ENCODE measurements at places on chromosomes 1 and 21. TPM values are rescaled to one million over a fixed set of nuclear protein-coding genes. Genes with fewer than 3 reads are reported as not detected.

RNU1-1 gene
- under 0.01 TPM for total RNA-seq

GBP1 gene
- 24.9 TPM for total RNA-seq

LCE3E gene
- total RNA-seq, result not detected

HS2ST1 gene
- 8.5 TPM for total RNA-seq

CFAP74 gene
- not detected for total RNA-seq

SLC5A9 gene
- total RNA-seq, result not detected

CA14 gene
- total RNA-seq, result not detected

IL10 gene
- total RNA-seq, result 0.83 TPM

PRAMEF20 gene
- total RNA-seq, result not detected

NLRP3 gene
- total RNA-seq, result 1.5 TPM

KRTAP7-1 gene
- not detected for total RNA-seq

OR2G6 gene
- total RNA-seq, result not detected

ZSCAN20 gene
- total RNA-seq, result 6.6 TPM

BCAN gene
- 0.45 TPM for total RNA-seq

HSD3B2 gene
- not detected for total RNA-seq

KRTAP19-1 gene
- not detected for total RNA-seq

TXLNA gene
- 70.5 TPM for total RNA-seq

CALML6 gene
- not detected for total RNA-seq

SLAMF1 gene
- 0.65 TPM for total RNA-seq

NR5A2 gene
- 0.83 TPM for total RNA-seq

FABP3 gene
- total RNA-seq, result 23.8 TPM

BMP8B gene
- total RNA-seq, result 3.2 TPM

OVAAL gene
- total RNA-seq, result not detected

SGIP1 gene
- 10.6 TPM for total RNA-seq

FMO3 gene
- 6.3 TPM for total RNA-seq

TRABD2B gene
- 4.2 TPM for total RNA-seq

GPR61 gene
- total RNA-seq, result not detected

KRTAP22-2 gene
- not detected for total RNA-seq

IRF6 gene
- 1.2 TPM for total RNA-seq

TTC34 gene
- total RNA-seq, result under 0.01 TPM

C1orf94 gene
- not detected for total RNA-seq

ALG14 gene
- total RNA-seq, result 0.83 TPM
